ENCODE measurements at places on chromosomes 12 and 14.
A peak's percentile ranks its signal among the peaks of the same experiment; 100 is the strongest.

DNA sequence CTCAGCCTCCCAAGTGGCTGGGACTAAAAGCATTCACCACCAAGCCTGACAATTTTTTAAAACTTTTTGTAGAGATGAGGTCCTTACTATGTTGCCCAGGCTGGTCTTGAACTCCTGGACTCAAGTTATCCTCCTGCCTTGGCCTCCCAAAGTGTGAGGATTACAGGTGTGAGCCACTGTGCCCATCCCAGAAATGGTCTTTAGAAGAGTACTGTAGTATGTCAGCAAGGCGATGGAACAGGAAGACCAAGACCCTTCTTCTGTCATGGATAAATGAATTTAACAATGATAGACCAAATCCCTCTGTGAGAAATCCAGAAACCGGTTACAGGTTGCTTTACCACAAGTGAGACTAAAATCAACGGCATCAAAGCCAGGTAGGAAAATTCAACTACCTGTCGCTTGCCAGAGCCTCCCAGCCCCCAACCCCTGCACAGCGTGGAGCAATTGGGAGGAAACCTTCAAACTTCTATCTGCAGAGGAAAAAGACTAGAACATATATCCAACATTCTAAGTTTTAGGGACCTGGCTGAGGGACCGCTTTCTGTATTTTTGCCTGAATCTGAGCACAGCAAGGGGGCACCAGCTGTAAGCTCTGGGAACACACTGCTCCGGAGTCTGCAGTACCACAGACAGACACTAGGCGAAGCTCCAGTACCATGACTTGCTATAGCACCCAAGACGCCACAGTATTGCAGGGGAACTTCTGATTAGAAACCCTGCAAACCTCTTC is 51.3 kb downstream of the CPSF6 start:
- peak; percentile 79 for DNase-seq

DNA sequence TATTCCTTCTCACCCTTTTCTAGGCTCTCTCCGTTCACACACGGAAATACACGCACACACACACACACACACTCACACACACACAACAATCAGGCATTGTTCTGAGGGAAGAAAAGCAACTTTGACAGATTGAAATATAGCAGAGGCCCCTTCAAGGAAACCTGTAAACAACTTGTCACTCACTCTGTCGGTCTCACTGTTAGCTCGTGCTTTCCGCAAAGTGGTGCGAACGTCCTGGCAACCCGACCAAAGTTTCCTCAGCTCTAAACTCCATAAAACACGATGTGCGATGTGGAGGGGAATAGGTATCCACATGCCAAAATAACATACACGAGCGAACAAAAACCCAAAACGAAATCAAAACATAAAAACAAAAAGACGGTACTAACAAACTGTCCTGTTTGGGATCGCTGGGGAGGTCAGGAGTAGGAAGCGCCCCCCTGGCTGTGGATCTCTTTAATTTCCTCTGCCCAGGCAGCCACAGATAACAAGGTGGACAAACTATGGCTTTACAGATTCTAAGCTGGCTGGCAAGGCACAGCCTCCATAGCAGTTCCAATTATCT is 822 bp upstream of the SOX5 start:
- DNase-seq: peak; percentile 17

- DNase-seq: no peak
Observed at GRCh38 chr12:120799243-120800045, 73.8 kb downstream of the ACADS start.

GRCh38 chr14:60757567-60758002 is 23.0 kb downstream of the MNAT1 start:
- no peak for DNase-seq

- DNase-seq: no peak
Observed at GRCh38 chr12:113886721-113887120, 79.4 kb downstream of the RBM19 start.

GRCh38 chr12:40054555-40055227 is 51.2 kb downstream of the SLC2A13 start:
- no peak for DNase-seq

- DNase-seq: no peak
Observed at GRCh38 chr12:39292125-39292630, 150.7 kb downstream of the KIF21A start.

GRCh38 chr12:117069101-117069797 is 30.0 kb downstream of the TESC start:
- no peak for DNase-seq

DNA sequence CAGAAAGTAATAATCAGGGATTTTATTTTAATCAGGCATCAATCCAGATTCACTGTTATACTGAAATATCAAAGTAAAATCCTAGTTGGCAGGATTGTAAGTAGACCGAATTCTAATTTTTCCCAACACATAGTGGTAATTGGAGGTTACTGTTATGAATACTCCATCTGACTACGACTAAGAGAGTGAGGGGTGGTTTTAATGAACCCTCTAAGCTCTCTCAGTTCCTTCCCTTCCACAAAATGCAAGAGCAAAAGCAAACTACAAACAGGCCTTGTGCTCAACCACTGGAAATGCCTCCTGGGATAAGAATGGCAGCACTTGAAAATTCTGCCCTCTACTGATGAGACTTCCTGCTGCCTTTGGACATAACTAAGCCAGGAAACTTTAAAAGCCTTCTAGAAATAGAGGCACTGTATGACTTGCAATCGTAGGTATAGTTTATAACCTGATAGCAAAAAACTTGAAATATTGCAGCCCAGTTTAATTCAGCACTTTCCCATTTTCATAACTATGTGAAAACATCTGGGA is 184.8 kb downstream of the SLC16A7 start:
- no peak for DNase-seq

- no peak for DNase-seq
Observed at GRCh38 chr12:47417955-47418354, 287.9 kb downstream of the RPAP3 start.

- DNase-seq: peak; percentile 71
Observed at GRCh38 chr14:105168979-105169507, 467 bp upstream of the JAG2 start.

GRCh38 chr14:36316131-36316530 is 4.3 kb downstream of the MBIP start:
- no peak for DNase-seq

DNA sequence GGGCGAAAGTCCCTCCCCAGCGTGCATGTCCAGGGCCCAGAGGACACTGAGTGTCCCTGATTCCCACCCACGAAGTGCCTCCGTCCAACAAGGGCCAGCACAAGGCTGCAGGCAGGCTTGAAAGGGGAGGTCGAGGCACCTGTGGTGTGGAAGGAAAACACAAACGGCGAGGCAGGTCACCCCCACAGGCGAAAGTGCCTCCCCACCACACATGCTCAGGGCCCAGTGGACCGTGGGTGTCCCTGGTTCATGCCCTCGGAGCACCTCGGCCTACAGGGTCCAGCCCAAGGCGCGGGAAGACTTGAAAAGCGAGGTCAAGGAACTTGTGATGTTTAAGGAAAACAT is 370.4 kb downstream of the ALG10 start:
- DNase-seq: no peak

DNA sequence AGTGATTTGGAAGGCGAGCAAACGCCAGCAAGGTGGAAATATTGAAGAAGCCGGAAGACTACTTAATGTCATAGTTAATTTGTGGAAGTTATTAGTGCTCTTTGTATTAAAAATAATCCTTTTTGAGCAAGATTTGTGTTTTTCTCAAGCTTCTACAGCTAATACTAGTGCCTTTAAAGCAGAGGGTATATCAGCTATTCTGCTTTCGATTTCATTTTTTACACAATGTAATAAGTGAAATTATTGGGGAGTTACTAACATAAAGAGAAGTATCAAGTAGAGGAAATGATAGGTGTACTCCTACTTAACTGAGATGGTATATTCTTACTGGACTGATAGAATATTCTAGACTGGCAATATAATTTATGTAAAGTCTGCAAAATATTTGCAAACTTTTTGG is 392.4 kb upstream of the DCN start:
- no peak for DNase-seq

DNA sequence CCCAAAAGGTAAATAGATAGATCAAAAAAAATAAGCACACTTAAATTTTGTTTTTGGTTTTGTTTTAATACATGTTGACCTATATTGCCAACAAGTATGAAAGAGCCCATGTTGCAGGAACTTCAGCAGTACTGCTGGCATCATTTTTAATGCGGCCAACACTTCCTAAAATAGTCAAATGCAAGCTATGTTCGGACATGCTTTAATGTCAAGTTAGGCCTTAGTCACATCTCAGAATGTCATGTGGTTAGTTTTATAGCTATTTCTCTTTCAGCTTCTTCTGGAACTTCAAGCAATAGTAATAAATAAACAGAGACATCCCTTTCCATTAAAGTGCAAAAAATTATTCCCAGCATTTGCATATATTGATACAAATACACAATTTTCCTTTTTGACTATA is 153.4 kb downstream of the PIK3C2G start:
- no peak for DNase-seq

DNA sequence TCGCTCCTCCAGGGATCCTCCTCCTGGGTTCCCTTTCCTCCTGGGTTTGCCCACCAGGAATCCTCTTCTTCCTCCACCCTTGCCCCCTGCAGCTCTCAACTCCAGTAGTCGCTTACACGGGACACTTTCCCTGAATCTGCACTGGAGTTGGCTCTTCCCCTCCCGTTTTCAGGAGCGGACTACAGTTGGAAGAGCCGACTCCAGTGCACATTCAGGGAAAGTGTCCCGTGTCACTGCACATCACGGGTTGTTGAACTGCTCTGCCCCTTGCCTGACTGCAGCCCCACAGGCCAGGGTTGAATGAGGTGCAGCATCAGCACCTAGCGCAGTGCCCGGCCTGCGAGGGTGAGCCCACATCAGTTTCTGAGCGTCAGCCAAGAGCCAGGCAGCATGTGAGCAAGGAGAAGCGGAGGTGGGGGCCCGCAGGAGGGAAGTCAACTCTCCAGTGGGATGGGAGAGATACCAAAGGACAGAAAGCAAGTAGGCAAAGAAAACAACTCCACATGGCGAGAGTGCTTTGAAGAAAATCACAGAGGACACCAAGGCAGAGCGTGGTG is 13.1 kb downstream of the RAPGEF3 start:
- no peak for DNase-seq

- no peak for DNase-seq
Observed at GRCh38 chr12:19223695-19224094, 94.2 kb downstream of the PLEKHA5 start.

DNA sequence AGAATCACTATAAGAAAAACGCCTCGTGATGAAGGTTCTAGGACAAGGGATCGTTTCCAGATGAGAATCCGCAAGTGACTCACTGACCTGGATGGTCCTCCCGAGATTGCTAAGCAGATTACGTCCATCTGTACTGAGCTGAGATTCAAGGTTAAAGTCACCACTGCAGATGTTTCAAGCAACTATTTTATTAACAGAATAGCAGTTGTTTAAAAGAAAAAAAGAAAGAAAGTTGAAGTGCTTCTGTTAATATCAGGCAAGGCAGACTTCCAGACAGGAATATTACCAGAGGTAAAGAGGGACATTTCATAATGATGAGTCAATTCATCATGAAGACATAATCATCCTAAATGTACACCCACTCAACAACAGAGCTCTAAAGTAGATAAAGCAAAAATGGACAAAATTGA is 17.9 kb downstream of the PXN start:
- no peak for DNase-seq

- no peak for DNase-seq
Observed at GRCh38 chr12:92543359-92543758, 159.4 kb upstream of the PLEKHG7 start.

DNA sequence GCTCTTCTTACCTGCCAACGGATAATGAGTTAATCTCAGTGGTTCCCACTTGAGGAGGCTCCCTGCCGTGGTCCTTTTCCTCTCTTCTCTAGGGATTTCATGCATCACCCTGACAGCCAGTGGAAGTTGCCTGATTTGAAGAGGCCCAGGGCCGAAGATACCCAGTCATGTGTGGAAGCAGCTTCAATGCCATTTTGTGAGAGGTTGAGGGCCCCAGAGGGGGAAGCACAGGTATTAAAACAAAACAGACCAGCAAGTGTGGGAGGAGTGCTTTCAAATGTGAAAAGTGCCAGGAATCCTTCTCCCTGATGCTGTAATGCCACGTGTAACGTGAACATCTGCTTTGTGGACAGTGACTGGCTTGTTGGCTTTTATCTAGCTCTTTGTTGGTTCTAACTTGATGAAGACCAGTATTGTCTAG is 1.5 kb downstream of the TCP11L2 start:
- no peak for DNase-seq

DNA sequence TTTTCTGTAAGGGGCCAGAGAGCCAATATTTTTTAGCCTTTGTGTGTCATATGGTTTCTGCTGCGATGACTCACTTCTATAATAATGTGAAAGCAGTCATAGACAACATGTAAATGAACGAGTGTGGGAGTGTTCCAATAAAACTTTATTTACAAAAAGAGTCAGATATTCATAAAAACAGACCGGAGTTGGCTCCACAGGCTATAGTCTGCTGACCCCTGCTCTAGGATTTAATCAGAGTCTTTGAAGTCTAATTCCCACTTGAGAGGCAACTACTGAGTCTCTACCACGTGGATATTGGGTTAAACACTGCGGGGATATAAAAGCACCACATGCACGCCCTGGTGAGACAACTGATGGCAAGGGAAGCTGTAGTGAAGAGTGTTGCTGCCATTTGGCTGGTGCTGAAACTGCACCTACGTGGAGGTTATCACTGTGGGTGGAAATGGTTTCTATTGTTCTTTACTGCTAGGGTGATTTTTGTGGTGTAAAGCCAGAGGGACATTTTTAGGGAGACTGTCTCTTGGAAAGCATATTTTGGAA is 3.6 kb upstream of the NINJ2 start:
- DNase-seq: no peak

- no peak for DNase-seq
Observed at GRCh38 chr14:33376510-33376909, 437.8 kb downstream of the NPAS3 start.

- DNase-seq: no peak
Observed at GRCh38 chr14:92502541-92503286, 10.9 kb upstream of the RIN3 start.

DNA sequence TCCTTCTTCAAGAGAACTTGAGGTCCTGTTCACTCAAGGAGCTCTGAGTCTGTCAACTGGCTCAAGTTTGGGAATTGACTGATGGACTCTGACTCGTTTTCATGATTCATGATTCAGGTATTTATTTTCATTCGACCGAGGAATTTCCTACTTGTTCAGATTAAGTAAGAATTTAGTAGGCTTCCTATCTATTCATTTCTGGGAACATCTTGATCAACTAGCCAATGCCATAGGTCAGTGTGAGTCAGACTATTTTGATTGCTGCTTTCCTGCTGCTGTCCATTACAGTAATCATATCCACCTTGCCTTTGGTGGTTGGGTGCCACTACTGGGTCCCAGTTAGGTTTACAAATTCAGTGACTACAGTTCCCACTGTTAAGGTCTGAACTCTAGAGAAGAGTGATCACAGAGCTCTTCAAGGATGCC is 6.1 kb downstream of the FAM186A start:
- DNase-seq: no peak

DNA sequence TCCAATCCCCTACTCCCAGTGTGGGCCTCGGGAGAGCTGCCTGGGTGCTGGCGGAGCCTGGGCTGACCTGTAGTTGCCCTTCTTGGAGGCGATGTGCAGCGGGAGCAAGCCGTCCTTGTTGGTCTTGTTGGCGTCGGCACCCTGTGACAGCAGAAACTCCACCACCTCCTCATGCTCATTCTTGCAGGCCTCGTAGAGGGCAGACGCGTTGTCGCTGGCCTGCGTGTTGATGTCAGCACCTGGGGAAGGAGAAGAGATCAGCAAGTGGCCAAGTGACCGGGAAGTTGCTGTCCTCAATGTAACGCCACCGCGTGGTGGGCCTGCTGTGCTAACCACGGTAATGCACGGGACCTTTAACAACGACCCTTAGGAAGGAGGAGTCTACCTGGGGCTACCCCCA is 20.1 kb downstream of the FAM181A start:
- no peak for DNase-seq

- DNase-seq: no peak
Observed at GRCh38 chr12:39368096-39368495, 74.8 kb downstream of the KIF21A start.

GRCh38 chr12:68428211-68428610 is 96.0 kb upstream of the MDM1 start:
- no peak for DNase-seq

All from HEK293T (cell line).